ENCODE measurements at places on chromosomes 3 and 15.

DNA sequence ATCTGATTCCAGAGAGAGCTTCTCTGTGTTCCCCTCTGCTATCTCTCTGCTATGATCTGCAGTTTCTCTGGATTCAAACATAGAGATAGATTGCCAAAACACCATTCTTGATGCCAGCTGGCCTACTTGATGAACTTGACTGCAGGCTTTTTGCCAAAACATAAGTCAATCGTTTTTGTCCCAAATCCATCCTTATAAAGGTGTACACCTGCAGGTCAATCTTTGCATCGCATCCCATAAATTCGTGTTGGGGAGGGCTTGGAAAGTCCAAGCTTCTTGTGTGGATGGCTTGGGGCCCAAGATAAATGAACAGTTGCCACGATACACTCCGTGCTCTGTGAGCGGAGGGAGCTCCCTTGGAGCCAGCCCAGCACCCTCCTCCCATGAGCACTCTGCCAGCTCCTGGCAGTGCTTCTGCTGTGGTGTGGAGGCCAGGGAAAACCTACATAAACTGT lies 2.7 kb downstream of the CERS3 start:
- DNase-seq, result no peak

GRCh38 chr3:38648659-38649499 lies 608 bp downstream of the SCN5A start:
- no peak for DNase-seq

- DNase-seq, result no peak
Measured at GRCh38 chr15:62549345-62549970, 384.4 kb upstream of the C2CD4B start.

- no peak for DNase-seq
Measured at GRCh38 chr3:169146866-169147237, 516.7 kb downstream of the MECOM start.

GRCh38 chr3:181582619-181583018 lies 129.1 kb upstream of the SOX2 start:
- DNase-seq, result no peak

GRCh38 chr15:34591306-34591705 lies 7.9 kb upstream of the GOLGA8B start:
- DNase-seq, result no peak

DNA sequence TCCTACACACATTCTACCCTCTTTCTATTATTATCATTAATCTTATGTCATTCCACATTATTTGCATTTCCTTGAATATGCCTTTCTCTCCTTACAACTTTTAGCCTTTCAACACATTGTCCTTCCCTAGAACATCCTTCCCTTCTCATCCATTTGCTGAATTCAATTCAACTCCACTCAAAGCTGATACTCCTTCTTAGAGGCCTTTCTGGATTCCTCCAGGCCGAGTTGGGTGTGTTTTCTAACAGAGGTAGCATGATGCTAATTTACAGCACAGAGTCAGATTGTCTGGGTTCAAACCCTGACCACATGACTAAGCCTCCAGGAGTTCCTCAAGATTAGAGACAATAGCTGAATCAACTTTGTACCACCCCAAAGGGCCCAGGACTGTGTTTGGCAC lies 63.4 kb upstream of the IL12A start:
- no peak for DNase-seq

DNA sequence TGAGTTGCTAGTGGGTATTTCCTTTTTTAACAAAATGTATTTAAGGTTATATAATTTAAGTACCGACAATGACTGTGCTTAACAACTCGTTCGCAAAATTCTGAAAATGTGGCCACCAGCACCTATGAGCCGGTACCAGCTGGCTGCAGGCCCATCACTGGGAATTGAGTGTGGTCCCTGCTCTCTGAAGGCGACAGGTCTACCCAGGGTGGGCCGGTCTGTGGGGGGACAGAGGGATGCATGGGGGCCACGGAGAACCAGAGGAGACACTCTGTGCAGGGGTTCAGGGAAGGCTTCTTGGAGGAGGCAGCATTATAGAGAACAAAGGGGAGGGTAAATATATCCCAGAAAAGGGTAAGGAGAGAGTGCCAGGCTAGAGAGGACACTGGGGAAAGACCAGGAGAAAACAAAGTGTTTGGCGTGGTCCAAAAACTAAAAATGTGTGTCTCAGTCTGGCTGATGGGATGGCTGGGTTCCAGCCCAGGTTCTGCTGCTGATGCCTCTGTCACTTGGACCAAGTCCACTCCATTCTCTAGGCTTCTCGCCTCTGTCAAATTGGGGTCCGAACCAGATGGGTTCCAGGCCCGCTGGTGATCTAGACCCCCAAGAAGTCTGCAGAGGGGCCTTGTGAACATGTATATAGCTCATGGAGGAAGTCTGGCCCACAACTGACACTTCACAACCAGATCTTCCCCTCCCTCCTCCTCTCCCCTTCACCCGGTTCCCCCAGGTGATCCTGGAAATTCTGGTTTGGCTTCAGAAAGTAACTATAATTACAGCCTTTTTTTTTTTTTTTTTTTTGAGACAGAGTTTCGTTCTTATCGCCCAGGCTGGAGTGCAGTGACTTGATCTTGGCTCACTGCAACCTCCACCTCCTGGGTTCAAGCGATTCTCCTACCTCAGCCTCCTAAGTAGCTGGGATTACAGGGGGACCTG lies 10.7 kb upstream of the CYP11A1 start:
- DNase-seq, result no peak

GRCh38 chr15:101059381-101060341 lies 140.5 kb downstream of the LRRK1 start:
- no peak for DNase-seq

DNA sequence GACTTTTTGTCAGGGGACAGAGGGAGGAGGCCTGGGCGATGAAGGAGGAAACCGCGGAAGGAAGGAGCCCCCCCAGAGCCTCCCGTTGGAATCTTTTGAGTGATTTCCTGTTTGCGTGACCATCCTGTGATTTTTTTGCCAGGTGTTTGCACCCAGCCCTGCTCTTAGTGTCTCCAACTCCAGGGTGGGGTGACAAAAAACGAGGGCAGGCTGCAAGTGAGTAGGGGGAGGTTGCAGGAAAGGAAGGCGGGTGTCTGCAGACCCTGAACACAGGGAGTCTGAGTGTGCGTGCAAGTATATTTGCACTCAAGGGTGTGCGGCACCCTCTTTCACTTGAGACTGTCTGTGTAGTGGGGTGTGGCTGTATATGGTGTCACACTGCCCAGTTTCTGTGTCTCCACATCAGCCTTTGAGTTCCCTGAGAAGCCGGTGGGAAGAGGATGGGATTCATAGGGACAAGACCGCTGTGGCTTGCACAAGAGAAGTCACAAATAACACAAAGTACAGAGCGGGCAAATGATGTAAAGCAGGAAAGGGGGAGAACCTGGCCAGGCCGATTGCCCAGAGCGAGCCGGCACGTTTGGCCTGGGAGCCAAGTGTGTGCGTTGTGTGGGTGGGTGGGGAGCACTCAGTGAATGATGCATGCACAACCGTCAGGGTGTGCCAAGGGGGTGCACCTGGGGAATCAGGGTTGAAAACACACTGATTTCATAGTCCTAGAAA lies 6.6 kb downstream of the ISLR2 start:
- DNase-seq, result no peak

GRCh38 chr3:100416176-100416575 lies 14.8 kb downstream of the LNP1 start:
- DNase-seq, result no peak

- DNase-seq, result no peak
Measured at GRCh38 chr15:45107941-45108630, 5.9 kb downstream of the DUOX2 start.

- DNase-seq, result no peak
Measured at GRCh38 chr15:64917211-64917610, 5.5 kb downstream of the ANKDD1A start.

- no peak for DNase-seq
Measured at GRCh38 chr3:159813822-159814531, 174.7 kb upstream of the IL12A start.

- no peak for DNase-seq
Measured at GRCh38 chr3:184543256-184543655, 18.3 kb upstream of the EPHB3 start.

GRCh38 chr3:160746976-160747375 lies 9.1 kb upstream of the PPM1L start:
- no peak for DNase-seq

- DNase-seq, result no peak
Measured at GRCh38 chr3:173584838-173585831, 187.6 kb downstream of the NLGN1 start.

Measured in GM12878 (cell line).